ENCODE measurements at places on chromosomes 4 and X.

DNA sequence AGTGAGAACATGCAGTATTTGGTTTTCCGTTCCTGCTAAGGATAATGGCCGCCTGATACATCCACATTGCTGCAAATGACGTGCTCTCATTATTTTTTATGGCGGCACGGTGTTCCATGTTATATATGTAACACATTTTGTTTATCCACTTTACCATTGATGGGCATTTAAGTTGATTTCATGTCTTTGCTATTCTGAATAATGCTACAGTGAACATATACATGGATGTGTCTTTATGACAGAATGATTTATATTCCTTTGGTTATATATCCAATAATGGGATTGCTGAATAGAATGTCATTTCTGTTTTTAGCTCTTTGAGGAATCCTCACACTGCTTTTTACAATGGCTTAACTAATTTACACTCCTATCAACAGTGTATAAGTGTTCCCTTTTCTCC lies 1223.2 kb downstream of the RAPGEF2 start:
- no peaks in the 10 kb centered on the region for H3K27me3 ChIP-seq
- no peaks in the 10 kb centered on the region for H3K4me1 ChIP-seq
- H3K36me3 ChIP-seq: no peaks in the 10 kb centered on the region
- no peak overlapping the region for H3K27ac ChIP-seq

- H3K4me3 ChIP-seq: peak overlapping the region; percentile 66
- DNase-seq: no peak
- no peaks in the 10 kb centered on the region for H3K36me3 ChIP-seq
- no peaks in the 10 kb centered on the region for H3K4me1 ChIP-seq
These were observed 6.7 kb upstream of the WAS start for GRCh38 chrX:48676893-48677270.

- H3K27me3 ChIP-seq: no peaks in the 10 kb centered on the region
- H3K36me3 ChIP-seq: no peaks in the 10 kb centered on the region
- no peak for DNase-seq
These were observed 155.9 kb downstream of the APBB2 start for GRCh38 chr4:41058426-41058825.

DNA sequence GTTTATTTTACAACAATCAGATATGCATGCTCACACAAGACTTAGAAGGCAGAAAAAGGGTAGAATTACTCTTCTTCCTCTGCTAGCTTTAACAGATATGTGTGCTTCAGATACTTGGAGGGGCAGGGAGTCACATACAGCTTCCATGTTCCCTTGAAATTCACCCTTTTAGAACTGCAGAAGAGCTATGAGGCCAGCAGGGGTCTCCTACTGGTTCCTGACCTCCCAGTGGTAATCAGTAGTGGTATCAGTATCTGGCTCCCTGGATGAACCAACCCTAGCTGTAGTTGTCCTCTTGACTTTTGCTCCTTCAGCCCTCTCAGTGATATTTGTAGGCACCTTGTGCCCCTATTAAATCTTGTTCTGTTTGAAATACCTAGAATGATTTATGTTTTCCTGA lies 81.5 kb downstream of the RCHY1 start:
- H3K27ac ChIP-seq: no peak overlapping the region
- no peak for DNase-seq
- H3K27me3 ChIP-seq: no peaks in the 10 kb centered on the region
- no peaks in the 10 kb centered on the region for H3K36me3 ChIP-seq
- no peak overlapping the region for H3K4me3 ChIP-seq
- H3K4me1 ChIP-seq: no peaks in the 10 kb centered on the region

GRCh38 chr4:73178389-73178788 lies 80.2 kb downstream of the ANKRD17 start:
- H3K36me3 ChIP-seq: peaks cover 11% of the 10 kb centered on the region
- DNase-seq: no peak
- H3K27ac ChIP-seq: no peak overlapping the region
- H3K4me3 ChIP-seq: no peak overlapping the region

- peaks cover 19% of the 10 kb centered on the region for H3K36me3 ChIP-seq
- H3K4me3 ChIP-seq: no peak overlapping the region
- DNase-seq: no peak
- H3K27ac ChIP-seq: no peak overlapping the region
- H3K4me1 ChIP-seq: no peaks in the 10 kb centered on the region
- H3K27me3 ChIP-seq: no peaks in the 10 kb centered on the region
These were observed 16.6 kb downstream of the DCUN1D4 start for GRCh38 chr4:51859476-51860031.

GRCh38 chr4:184100297-184100885 lies 117.3 kb downstream of the ENPP6 start:
- no peak for DNase-seq
- peaks cover 4% of the 10 kb centered on the region for H3K4me1 ChIP-seq
- H3K27me3 ChIP-seq: no peaks in the 10 kb centered on the region
- H3K4me3 ChIP-seq: no peak overlapping the region
- no peaks in the 10 kb centered on the region for H3K36me3 ChIP-seq

DNA sequence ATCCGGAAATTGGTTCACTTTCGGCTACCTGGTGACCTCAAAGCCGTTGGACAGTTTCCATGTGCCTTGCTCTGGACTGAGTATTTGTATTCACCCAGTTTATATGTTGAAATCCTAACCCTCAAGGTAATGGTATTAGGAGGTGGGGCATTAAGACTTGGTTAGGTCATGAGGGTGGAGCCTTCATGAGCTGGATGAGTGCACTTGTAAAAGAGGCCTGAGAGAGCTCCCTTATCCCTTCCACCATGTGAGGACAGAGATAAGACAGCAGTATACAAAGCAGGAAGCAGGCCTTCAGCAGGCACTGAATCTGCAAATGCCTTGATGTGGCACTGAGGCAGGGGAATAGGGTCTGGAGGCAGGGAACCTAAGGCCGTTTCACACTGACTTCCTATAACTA lies 5.3 kb upstream of the OPHN1 start:
- H3K36me3 ChIP-seq: no peaks in the 10 kb centered on the region
- no peak for DNase-seq
- peaks cover 2% of the 10 kb centered on the region for H3K4me1 ChIP-seq
- no peak overlapping the region for H3K4me3 ChIP-seq
- no peak overlapping the region for H3K27ac ChIP-seq

GRCh38 chrX:8955511-8955910 lies 78.4 kb downstream of the FAM9B start:
- H3K27ac ChIP-seq: no peak overlapping the region
- peaks cover 7% of the 10 kb centered on the region for H3K27me3 ChIP-seq
- H3K36me3 ChIP-seq: no peaks in the 10 kb centered on the region

DNA sequence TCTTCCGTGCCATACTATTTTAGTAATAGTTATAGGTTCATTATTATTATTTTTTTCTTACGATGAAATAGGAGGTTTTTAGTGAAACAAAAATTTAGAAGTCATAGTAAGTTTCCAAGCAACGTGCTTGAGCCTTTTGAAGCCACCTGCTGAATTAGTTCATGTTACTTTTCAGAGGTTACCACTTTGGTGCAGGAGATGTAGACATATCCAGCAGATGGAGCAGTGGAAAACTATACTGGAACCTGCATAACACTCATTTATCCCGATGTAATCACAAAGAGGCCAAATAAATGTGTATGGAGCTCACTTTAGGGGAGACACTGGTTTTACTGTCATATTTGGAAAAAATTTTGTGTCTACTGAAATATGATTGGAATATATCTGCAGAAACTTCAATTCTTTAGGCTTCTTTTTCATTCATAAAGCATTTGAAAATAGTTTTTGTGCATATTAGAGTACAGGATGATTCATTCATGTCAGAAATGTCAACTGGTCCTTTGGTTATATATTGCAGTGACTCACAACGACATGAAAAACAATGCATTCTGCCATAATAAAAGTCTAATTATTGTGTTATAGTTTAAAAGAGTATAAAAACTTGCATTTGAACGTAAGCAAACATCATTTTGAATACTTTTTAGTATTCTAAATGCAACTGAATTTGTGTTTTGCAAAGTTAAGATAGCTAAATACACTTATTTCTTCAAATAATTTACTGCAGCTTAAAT lies 2182.9 kb upstream of the TENM3 start:
- H3K27me3 ChIP-seq: peaks cover 21% of the 10 kb centered on the region
- no peaks in the 10 kb centered on the region for H3K36me3 ChIP-seq
- H3K4me1 ChIP-seq: no peaks in the 10 kb centered on the region
- no peak overlapping the region for H3K27ac ChIP-seq
- no peak overlapping the region for H3K4me3 ChIP-seq

DNA sequence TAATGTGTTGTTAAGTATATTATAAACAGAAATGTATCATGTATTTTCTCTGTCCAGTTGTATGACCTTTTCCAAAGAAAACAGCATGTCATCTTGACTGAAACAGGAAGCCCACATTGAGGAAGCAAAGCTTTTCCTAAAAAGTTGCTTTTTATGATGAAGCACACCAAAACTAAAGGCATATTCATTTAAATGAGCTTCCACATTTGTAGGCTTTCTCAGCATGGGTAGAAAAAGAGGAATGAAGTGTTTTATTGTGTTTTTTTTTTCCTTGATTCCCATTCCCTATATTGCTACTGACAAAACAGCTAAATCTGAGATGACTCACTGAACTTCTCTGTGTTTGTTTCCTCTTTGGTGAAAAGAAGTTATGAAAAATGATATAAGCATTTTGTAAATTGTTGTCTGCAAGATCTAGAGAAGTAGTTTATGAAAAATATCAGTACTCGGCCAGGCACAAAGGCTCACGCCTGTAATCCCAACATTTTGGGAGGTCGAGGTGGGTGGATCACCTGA lies 32.5 kb upstream of the FRAS1 start:
- H3K4me3 ChIP-seq: no peak overlapping the region
- H3K36me3 ChIP-seq: no peaks in the 10 kb centered on the region
- no peak for DNase-seq
- H3K4me1 ChIP-seq: no peaks in the 10 kb centered on the region

DNA sequence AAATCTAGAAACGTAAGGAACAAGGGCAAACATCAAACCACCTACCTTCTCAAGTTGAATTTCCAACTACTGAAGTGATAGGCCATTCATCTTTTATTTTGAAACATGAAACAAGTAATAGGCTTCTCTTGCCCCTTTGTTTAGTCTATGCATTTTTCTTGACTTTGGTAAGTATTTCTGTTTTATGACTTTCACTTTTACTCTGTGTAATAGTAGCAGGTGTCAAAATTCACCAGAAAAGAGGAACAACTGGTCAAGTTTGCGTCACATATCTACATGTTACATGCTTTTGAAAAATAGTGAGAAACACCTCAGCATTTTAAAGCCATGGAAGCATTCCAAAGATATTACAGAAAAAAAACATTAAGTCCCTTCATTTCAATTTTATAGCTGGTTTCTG lies 157.1 kb upstream of the FTHL17 start:
- DNase-seq: no peak
- no peaks in the 10 kb centered on the region for H3K4me1 ChIP-seq
- no peaks in the 10 kb centered on the region for H3K27me3 ChIP-seq
- no peaks in the 10 kb centered on the region for H3K36me3 ChIP-seq

- H3K27me3 ChIP-seq: no peaks in the 10 kb centered on the region
- H3K27ac ChIP-seq: no peak overlapping the region
- DNase-seq: no peak
- H3K36me3 ChIP-seq: peaks cover 8% of the 10 kb centered on the region
These were observed 17.9 kb downstream of the COQ2 start for GRCh38 chr4:83266689-83267088.

DNA sequence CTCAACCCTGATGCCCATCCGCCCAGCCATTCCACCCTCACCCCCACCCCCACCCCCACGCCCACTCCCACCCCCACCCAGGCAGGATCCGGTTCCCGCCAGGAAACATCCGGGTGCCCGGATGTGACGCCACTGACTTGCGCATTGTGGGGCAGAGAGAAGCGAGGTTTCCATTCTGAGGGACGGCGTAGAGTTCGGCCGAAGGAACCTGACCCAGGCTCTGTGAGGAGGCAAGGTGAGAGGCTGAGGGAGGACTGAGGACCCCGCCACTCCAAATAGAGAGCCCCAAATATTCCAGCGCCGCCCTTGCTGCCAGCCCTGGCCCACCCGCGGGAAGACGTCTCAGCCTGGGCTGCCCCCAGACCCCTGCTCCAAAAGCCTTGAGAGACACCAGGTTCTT lies at the start of gene MAGEA1:
Gene MAGEA1 (plus strand): TSS at position 154 of the 400 bp plus-strand sequence. CDS start 3,106 bp downstream, outside the sequence.
- no peak within 1 kb of the TSS for H3K27ac ChIP-seq
- no peaks in the 10 kb centered on the region for H3K27me3 ChIP-seq
- no peaks in the 10 kb centered on the region for H3K36me3 ChIP-seq

DNA sequence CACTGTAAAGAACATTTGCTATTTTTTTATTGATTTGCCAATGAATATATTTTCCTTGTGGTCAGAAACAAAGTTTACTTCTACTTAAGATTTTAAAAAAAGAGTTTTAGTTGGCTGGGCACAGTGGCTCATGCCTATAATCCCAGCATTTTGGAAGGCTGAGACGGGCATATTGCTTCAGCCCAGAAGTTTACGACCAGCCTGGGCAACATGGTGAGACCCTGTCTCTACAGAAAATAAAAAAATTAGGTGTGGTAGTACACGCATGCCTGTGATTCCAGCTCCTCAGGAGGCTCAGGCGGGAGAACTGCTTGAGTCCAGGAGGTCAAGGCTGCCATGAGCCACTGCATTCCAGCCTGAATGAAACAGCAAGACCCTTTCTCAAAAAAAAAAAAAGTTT lies 36.8 kb downstream of the LRP2BP start:
- H3K36me3 ChIP-seq: peaks cover 20% of the 10 kb centered on the region
